ENCODE measurements at places on chromosomes 4 and X.

GRCh38 chrX:134792077-134792476, 133.8 kb upstream of the PLAC1 start:
- DNase-seq = no peak

- no peak for DNase-seq
These were observed 17.0 kb upstream of the HTRA3 start for GRCh38 chr4:8252301-8253173.

GRCh38 chr4:111943796-111944203, 201.5 kb upstream of the FAM241A start:
- no peak for DNase-seq

DNA sequence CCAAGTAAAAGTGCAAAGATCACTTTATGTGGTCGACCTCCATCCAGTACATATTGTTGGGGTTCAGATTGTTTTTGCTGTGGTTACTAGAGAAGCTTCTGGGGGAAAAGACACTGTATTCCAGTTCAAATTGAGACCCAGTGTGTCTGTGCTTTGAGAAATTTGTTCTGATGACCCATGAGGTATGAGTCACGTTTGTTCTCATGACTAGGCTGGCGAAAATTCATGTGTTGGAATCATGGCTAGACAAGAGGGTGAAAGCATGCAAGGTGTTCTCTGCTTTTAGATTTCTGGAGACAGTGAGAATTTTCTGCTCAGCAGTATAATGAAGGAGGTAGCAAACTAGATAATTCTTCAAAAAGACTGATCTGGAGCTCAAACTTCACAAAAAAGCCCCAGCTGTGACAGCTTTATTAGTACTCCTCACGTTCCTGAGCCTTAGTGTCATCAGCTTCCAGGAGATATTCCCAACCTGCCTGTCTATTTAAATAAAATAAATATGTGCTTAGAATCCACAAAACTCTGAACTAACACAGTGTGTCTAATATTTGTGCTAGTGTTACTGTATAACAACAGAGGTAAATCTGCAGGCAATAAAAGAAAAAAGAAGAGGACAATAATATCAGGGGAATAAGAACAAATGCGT, 24.4 kb upstream of the FAM47B start:
- no peak for DNase-seq

DNA sequence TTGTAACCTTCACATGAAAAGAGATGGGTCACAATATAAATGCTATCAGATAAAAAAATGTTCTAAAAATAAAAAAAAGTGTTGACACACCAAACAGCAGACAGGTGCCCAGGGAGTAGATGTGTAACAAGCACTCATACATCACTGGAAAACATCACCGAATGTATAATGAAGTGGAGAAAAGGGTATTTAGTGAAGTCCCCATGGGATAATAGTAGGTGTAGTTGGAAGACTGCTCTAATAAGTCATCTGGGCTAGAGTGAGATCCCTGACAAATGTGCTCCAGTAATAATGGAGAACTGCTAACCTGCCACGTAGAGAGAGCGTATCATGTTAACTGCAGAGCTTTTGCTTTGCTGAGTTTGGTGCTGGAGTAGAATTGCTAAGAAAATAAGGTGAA, 152.0 kb downstream of the GRIA2 start:
- DNase-seq = no peak

GRCh38 chr4:155617296-155617695, 49.4 kb upstream of the GUCY1A1 start:
- no peak for DNase-seq

DNA sequence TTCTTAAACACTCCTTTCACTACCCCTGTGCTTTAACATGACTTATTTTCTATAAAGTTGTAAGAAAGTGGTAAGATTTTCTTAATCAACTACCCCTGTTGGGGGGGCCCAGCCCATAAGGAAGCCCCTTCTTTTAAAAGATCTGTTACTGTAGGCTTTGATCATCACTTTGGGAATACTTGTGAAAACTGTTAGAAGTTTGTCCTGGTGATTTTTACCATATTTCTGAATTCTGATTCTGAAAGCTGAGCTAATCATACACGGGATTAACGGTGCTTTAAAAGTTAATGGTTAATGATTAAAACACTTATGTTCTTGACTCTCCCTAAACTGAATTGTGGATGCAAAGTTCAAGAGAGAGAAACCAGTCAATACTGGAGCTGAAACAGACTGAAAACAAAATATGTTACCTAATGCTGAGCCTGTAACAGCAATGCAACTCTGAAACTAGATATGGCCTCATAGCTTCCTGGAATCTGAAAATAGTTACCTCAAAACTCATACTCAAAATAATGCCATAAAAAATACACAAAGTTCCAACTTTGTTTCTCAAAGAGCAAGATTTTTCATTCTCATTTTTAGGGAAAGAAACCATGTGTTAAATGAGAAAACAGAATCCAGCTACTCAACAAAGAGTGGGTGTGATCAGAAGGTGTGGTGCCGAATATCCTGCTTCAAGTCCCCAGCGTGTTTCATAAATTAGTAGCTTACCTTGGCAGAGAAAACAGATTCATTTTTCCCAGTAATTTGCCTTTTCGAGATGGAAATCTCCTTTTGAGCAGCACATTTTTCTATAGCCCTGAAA, 31.6 kb downstream of the ADH7 start:
- peak; percentile 46 for DNase-seq

- no peak for DNase-seq
These were observed 43.2 kb upstream of the AR start for GRCh38 chrX:67500617-67501016.

GRCh38 chr4:156495091-156495490, 476.5 kb downstream of the PDGFC start:
- no peak for DNase-seq

- no peak for DNase-seq
These were observed 112.7 kb downstream of the DHX15 start for GRCh38 chr4:24471486-24472160.

GRCh38 chr4:109134268-109134667, 168.2 kb downstream of the COL25A1 start:
- DNase-seq = no peak

DNA sequence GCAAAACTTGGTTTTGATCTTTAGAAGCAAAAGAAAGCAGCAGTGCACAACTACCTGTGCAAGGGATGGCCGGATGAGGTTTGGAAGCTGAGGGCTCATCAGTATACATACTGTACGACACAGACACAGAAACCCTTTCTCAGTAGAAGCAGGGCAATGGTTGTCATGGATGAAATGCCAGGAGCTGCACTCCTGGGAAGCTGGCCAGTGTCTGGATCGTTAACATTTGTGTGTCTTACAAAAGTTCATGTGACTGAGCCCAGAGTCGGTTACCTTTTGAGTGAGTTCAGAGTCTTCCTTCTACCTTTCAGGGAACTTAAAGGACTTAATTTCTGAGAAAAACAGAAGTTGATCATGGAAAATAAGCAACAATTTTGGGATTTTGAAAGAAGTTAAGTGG, 230.3 kb downstream of the APBB2 start:
- DNase-seq = no peak

DNA sequence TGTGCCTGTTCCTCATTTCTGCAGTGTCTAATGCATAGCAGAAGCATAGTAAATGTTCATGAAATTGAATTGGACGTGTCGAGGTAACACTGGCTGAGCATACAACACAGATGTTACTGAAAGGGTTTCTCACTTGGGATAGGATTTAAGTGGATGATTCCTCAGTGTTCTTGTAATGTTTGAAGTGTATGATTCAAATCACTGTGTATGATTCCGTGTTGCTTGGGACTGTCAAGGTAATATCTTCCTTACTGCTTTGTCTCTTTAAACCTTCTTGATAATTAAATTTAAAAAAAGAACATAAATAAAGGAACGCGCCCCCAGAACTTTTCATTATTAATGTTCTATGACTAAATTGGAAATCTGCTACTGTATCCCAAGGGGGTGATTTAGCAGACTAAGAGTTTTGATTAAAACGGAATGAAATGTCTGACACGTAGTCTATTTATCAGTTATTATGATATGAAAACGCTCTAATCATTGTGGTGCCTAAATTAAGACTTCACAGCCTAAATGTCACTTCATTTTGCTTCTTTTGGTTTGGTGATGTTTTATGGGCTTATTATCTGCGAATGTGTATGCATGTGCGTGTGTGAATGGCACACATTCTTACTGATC, 696.9 kb upstream of the EPHA5 start:
- DNase-seq = no peak

DNA sequence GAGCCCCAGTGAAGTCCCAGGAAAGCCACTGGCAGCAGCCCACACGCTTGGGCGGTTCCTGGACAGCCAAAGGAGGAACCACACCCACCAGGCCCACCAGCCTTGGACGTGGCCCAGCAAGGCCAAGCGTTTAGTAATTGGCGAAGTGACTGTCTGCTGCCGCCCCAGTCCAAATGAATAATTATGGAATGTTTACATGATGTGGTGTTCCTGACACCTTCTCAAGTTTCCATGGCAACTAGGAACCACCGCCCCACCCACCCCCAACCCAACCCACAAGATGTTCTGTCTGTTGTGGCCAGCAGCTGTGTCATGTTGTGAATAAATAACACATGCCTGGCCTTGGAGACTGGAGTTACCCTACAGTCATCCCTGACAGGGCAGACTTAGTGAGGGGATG, 22.3 kb downstream of the APLN start:
- no peak for DNase-seq

DNA sequence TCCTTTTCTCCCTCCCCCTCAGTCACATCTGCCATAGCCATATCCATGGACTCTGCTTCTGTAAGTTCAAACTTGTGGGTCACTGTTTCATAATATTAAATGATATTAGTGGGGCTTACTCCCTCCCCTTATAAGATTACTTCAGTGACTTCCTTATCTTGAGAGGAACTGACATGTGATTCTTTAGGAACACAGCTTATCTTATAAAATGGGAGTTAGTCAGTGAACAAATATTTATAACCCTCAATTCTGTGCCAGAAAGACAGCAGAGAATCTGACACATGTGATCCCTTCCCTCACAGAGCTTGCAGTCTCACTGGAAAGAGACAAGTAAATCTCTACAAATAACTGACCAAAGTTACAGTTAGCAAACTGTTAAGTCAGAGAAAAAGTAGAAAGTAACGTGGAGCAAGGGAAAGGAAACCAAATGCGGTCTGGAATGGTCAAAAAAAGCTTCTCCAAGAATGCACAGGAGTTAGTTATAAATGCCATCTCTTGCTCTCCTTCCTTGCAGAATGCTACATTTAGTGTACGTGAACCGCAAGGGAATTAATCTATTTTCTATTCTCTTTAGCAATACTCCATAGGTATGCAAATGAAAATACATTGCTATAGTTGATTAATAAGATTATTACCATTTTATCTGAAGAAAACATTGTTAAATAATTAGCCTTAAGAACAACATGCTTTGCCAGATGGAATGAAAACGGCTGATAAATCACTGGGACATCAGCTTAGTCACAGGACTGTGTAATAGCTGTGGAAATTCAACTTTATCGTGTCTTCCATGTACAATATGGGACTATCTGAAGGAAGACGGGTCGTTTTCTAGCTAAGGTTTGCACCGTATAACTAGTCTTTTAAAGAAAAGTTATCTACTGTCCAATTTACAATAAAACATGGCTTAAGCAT, 29.0 kb downstream of the SGMS2 start:
- no peak for DNase-seq

DNA sequence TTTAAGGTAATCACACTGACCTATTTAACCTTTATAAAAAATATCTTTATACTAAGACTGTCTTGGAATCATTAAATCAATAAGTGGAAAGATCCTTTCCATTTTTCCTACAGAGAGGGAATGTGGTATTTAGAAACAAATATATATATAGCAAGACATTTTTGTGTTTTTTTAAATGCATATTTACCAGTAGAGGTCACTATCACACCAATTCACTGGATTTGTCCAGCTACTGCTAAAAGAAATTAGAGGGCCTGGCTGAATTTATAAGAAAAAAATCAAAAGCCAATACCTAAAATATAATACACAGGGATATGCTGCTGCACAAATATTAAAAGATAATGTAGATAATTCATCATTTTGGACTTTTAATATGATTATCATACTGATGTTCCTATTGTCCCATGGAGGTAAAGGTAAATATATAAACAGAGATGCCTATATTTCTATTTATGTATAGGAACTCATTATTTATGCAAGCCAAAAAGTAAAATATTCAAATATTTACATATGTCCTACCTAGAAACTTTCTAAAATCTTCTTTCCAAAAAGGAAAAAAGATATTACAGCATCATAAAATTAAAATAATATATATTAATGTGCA, 69.5 kb downstream of the PDE5A start:
- peak; percentile 8 for DNase-seq

GRCh38 chr4:113145519-113146291, 96.3 kb downstream of the ANK2 start:
- DNase-seq = no peak

- peak; percentile 57 for DNase-seq
These were observed 32.5 kb upstream of the TLR2 start for GRCh38 chr4:153651587-153651986.

GRCh38 chrX:15718283-15718970, 19.6 kb upstream of the CA5B start:
- DNase-seq = no peak

DNA sequence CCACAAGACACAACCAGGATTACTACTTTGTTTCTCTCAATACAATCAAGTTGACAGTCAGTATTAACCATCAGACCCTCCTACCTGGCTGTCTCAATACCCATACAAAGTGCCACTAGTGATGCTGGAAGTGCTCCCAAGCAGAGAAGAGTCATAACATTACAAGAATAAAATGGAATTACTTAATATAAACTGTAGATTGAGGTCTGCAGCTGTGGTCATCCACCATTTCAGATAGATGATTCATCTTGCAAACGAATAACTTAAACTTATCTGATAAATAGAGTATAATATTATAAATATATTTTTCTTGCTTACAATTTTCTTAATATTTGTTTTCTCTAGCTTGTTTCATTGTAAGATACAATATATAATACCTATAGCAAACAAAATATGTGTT, 1034.2 kb upstream of the PCDH10 start:
- no peak for DNase-seq

DNA sequence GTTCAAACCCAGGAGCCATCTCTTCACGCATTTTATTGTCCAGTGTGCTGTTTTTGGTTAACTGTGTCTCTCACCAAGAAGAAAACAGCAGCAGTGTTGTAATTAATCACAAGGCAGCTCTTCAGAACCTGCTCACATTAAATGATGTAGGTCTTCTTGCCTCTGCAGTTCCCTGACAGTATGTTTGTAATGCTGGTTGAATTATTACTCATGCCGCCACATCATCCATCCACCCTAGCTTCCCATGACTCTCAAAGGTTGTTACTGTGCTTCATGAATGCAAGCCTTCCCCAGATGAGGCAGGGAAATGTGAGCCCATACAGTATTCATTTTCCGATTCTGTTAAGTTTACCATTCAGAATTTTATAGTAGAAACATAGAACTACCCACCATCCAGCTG, 17.4 kb downstream of the TLR10 start:
- no peak for DNase-seq

GRCh38 chr4:6892190-6892908, 17.3 kb upstream of the TBC1D14 start:
- DNase-seq = peak; percentile 69

DNA sequence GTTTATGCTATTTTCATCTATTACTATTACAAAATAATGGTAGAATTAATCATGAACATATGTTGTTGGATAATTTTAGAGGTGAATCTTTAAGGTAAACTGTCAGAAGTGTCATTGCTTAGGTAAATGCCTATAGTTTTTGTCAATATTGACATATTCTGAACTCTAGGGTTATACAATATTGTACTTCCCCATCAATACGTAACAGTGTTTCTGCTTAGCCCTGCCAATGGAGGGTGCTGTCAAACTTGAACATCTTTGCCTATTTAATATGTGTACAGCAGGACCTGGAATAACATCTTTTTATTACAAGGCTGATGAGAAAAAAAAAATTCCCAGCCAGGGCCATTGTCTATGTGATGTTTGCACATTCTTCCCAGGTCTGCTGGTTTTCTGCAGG, 40.8 kb downstream of the ARHGAP24 start:
- no peak for DNase-seq

All from activated CD4-positive, alpha-beta T cell treated with anti-CD3 and anti-CD28 coated beads, Interleukin-2, amount 50 U/mL, for 16 hours (primary cell).